ENCODE measurements at places on chromosomes 5 and 9.
A peak's percentile ranks its signal among the peaks of the same experiment; 100 is the strongest.

DNA sequence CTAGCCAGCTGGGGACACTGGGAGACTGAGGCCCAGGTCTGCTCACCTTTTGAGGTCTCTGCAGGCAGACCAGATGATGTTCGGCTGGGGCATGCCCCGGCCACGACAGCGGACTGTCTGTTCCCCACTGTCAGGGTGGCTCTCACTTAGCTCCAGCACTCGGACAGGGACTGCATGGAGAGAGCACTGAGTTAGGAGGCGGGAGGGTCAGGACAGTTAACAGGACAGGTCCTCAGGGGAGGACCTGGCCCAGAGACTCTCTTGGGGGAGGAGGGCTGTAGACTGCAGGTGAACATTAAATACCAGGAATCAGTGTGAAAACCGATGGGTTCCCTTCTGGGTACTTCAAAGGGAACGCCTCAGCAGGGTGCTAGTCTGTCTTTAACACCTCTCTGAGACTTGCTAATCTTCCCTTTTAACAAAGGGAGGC lies 25.1 kb downstream of the PDGFRB start:
- DNase-seq = no peak

- no peak for DNase-seq
Measured at GRCh38 chr5:156456857-156457256, 129.9 kb downstream of the SGCD start.

DNA sequence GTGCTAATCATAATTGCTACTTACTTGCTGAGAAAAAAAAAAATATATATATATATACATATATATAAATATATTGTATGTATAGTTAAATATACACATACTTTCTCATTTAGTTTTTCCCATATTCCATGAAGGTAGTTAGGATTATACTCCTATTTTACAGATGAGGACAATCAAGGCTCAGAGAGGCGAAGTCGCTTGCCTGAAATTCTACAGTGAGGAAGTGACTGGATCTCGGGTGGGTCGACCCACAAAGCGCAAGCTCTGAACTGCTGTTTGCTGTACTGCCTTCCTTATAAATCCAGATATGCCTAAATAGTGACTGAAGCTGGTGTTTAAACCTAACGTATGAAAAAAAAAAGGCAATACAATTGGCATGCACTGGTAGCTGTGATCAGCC lies 148.3 kb upstream of the TBC1D2 start:
- no peak for DNase-seq

GRCh38 chr5:36215910-36216309 lies 25.8 kb downstream of the NADK2 start:
- no peak for DNase-seq

GRCh38 chr9:85038824-85039608 lies 369.5 kb downstream of the NTRK2 start:
- DNase-seq = no peak

GRCh38 chr9:91298311-91298710 lies 63.4 kb downstream of the AUH start:
- no peak for DNase-seq

- DNase-seq = no peak
Measured at GRCh38 chr9:107090218-107090617, 192.9 kb upstream of the RAD23B start.

DNA sequence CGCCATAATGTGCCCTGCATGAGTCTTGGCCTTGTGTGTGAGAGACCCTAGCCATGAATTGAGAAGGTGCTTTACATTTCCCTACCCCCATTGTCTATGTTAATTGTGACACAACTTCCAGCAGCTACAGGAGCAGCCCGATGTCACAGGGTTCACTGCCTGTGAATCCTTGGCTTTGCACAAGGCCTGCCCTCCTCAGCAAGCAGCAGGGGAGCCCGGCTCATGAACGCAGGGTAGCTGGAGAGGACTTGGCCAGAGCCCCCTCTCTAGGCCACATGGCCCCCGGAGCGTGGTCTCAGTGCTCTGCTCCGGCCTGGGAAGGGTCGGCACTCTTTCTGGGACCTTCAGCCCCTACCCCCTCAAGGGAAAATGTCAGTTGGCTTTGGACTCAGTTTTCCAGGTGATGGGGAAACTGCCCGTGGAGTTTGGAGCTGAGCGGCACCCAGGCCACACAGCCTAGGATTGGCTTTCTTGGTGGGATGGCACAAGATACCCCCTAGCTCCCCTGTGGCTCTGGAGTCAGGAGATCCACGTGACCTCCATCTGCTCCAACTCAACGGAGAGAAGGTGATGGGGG lies 160.8 kb downstream of the DAB2IP start:
- DNase-seq = no peak

DNA sequence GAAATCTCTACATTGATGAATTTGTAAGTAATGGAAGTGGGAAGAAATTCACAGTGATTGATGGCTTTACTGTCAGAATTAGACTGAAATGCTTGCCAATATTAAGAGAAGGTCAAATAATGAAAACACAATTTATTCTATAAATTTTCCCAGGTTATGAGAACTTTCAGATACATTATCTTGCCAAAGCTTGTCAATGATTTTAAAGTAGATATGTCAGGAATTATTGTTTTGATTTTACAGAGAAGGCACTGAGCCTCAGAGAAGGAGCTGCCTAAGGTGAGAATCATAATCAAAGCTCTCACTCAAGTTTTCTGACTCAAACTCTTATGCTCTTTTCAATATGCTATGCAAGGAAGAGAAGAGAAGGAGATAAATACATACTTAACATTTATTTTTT lies 564.0 kb upstream of the RGMB start:
- DNase-seq = no peak

GRCh38 chr9:137046088-137046787 lies at the start of gene NPDC1:
TSS of gene NPDC1 (minus strand) at chr9:137046177. CDS start at chr9:137045989, 188 bp downstream.
- DNase-seq = peak; percentile 71

- DNase-seq = peak; percentile 44
Measured at GRCh38 chr9:38334234-38334633, 58.3 kb upstream of the ALDH1B1 start.

DNA sequence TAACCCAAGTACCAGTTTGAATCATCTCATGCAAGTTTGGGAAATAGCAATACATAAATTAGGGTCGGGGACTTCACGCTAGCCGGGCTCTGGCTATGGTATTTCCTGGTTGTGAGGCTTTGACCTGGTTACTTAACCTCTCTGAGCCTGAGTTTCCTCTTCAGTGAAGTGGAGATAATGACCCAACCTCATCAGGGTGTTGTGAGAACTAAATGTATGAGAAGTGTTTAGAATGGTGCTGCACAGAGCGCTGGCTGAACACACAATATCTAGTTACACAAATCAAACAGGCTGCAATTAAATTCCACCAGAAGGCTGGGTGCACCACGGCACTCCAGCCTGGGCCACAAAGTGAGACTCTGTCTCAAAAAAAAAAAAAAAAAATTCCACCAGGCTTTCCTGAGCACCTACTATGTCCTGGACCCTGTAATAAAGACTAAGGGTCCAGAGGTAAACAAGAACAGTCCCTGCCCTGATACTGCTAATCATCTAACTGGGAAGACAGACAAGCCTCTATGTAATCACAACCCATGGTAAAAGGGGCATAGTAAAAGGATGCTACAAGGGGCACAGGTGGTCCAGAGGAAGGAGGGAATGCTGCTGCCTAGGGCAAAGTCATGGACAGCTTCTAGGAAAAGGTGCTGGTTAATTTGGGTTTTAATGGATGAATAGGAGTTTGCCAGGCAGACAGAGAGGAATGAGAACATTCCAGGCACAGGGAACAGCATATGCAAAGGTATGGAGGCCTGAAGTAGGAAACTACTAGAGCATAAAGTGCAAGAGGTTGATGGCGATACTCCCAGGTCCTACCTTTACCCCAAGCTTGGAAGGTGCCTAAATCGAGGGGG lies 27.7 kb downstream of the DUSP1 start:
- no peak for DNase-seq

DNA sequence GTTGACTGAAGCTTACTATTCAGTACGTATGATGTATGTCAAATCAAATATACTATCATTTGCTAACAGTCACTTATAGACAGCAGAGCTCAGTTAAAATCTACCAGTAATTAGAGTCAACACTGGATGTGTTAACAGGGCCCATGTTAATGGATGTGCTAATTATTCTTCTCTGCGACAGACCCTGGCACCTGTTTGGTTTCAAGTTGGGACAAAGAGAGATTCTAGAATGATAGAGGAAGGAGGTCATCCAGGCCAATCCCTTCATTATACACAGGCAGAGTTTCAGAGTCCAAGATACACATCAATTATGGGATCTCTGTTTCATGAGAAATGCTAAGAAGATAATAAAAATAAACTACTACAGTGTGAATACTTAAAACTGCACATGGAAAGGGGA lies 615.0 kb downstream of the ZNF608 start:
- no peak for DNase-seq

GRCh38 chr5:91089758-91090157 lies 293.4 kb downstream of the ARRDC3 start:
- no peak for DNase-seq

DNA sequence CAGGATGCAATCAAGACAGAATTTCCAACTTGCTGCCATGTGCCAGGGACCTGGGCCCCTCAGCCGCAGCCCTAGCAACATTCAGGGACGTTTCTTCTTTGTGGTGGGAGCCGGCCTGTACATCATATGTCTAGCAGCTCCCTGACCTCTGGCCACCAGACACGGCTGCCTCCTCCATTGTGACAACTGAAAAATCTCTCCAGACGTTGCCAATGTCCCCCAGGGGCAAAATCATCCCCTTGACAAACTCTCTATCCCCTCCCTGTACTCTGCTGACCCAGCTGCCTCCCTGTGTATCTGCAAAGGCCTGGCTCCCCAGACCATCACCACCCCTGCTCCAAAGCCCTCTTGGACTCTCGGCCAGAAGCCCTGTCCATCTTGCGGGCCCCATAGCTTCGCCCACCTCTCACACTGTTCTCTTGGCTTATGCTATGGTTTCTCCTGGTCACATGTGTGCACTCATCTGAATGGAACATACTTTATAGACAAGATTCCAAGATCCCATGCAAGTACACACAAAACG lies 40.8 kb downstream of the BICD2 start:
- no peak for DNase-seq

DNA sequence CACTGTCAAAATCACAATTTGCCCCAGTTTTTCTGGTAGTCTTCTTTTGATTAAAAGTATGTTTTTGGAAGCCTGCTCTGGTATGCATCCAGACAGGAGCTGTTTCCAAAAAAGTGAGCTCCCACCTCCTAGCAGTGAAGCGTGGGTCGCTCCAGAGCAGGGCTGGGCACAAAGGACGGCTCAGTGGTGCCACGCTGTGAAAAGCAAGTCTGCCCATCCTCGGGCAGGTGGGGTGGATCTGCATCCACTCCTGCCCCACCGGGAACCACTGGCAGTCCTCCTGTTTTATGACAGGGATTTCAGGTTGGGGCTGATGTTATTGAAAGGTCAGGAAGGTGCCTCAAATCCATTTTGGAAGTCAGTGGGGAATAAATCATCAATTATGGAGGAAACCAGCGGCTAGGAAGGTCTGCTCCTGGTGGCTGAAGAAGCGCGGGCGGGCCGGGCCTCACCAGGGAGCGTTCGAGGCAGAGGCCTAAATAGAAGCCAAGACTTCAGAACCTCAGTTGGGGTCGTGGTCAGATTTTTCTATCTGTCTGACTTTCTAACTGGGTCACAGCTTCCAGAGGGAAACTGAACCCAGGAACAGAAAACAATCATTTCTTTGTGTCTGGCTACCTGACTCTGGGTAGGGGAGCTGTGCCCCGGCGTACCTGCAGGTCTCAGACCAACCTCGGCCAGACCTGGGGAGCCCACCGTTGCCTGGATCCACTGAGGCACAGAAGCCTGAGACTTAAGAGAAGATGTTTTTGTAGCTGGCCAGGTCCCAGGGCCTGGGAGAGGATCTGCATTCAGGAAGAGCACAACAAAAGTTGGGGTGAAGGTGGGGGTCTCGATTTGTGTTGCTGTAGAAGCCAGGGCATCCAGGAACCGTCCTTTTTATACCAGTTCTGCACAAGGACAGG lies 168.1 kb downstream of the PAX5 start:
- DNase-seq = no peak

- peak; percentile 4 for DNase-seq
Measured at GRCh38 chr5:73312146-73312871, 136.3 kb downstream of the FOXD1 start.

- DNase-seq = no peak
Measured at GRCh38 chr5:83703059-83703458, 17.6 kb downstream of the HAPLN1 start.

- DNase-seq = no peak
Measured at GRCh38 chr9:93471124-93471523, 17.7 kb upstream of the FAM120AOS start.

GRCh38 chr5:163964671-163965070 lies 459.3 kb downstream of the MAT2B start:
- no peak for DNase-seq

GRCh38 chr5:170173227-170173626 lies 59.6 kb upstream of the C5orf58 start:
- DNase-seq = peak; percentile 14

All from erythroblast (primary cell).